H1 (cell line): ENCODE measurements at places on chromosomes 16 and 17. TPM values are rescaled to one million over a fixed set of nuclear protein-coding genes. Genes with fewer than 3 reads are reported as not detected.

The HES7 gene
- polyA plus RNA-seq = 0.20 and 0.55 TPM in 2 replicates

The MRPL28 gene
- polyA plus RNA-seq = 188 and 257 TPM in 2 replicates

The DNAAF8 gene
- polyA plus RNA-seq = 0.39 and 0.58 TPM in 2 replicates

The ERN2 gene
- polyA plus RNA-seq = 4.4 and 6.1 TPM in 2 replicates

The EVPL gene
- 0.20 and 0.35 TPM in 2 replicates for polyA plus RNA-seq

The MAPT gene
- polyA plus RNA-seq = 0.54 and 1.0 TPM in 2 replicates

The HP gene
- not detected in 2 replicates for polyA plus RNA-seq

The GPR139 gene
- polyA plus RNA-seq = 1.9 and 2.2 TPM in 2 replicates

The TMEM132E gene
- 0.60 and 0.67 TPM in 2 replicates for polyA plus RNA-seq

The TCAP gene
- 0.82 and 1.3 TPM in 2 replicates for polyA plus RNA-seq

The LDHD gene
- 18.2 and 43.1 TPM in 2 replicates for polyA plus RNA-seq

The ALOX15 gene
- polyA plus RNA-seq = 1.7 and 2.2 TPM in 2 replicates

The C16orf46 gene
- 0.48 and 0.52 TPM in 2 replicates for polyA plus RNA-seq

The CCL18 gene
- polyA plus RNA-seq = not detected in 2 replicates

The TAC4 gene
- polyA plus RNA-seq = 0.15 and 0.22 TPM in 2 replicates

The KCNJ2 gene
- polyA plus RNA-seq = 0.16 and 0.23 TPM in 2 replicates

The ARRB2 gene
- 72.4 and 96.0 TPM in 2 replicates for polyA plus RNA-seq

The TSNAXIP1 gene
- polyA plus RNA-seq = 0.39 and 0.94 TPM in 2 replicates

The SPATA32 gene
- 0.11 and 0.24 TPM in 2 replicates for polyA plus RNA-seq

The ECI1 gene
- 151 and 154 TPM in 2 replicates for polyA plus RNA-seq

The CACNA1G gene
- 2.9 and 4.8 TPM in 2 replicates for polyA plus RNA-seq

The ZNF768 gene
- 47.7 and 63.3 TPM in 2 replicates for polyA plus RNA-seq

The PLLP gene
- 9.7 and 10.6 TPM in 2 replicates for polyA plus RNA-seq

The DNAH2 gene
- polyA plus RNA-seq = 0.18 and 0.25 TPM in 2 replicates

The GNGT2 gene
- polyA plus RNA-seq = 1.3 and 1.7 TPM in 2 replicates

The SLC12A4 gene
- 49.3 and 66.6 TPM in 2 replicates for polyA plus RNA-seq

The CACNB1 gene
- 7.2 and 10.6 TPM in 2 replicates for polyA plus RNA-seq

The C17orf100 gene
- 2.1 and 2.6 TPM in 2 replicates for polyA plus RNA-seq

The KRT12 gene
- 0.03 TPM in 1 of 2 replicates, not detected in the other for polyA plus RNA-seq

The KRTAP2-1 gene
- polyA plus RNA-seq = not detected in 2 replicates

The CACNG5 gene
- polyA plus RNA-seq = 3.1 and 4.1 TPM in 2 replicates

The ABCA6 gene
- not detected in 2 replicates for polyA plus RNA-seq

The ANKRD40CL gene
- not detected in 2 replicates for polyA plus RNA-seq

The PKMYT1 gene
- polyA plus RNA-seq = 85.2 and 180 TPM in 2 replicates

The SMIM22 gene
- polyA plus RNA-seq = not detected in 2 replicates

The ACSM5 gene
- not detected in 2 replicates for polyA plus RNA-seq

The CDIP1 gene
- polyA plus RNA-seq = 56.6 and 91.0 TPM in 2 replicates

The GLTPD2 gene
- 0.06 TPM in 1 of 2 replicates, not detected in the other for polyA plus RNA-seq
